H7 (cell line): ENCODE measurements at places on chromosomes 6 and 20. TPM values are rescaled to one million over a fixed set of nuclear protein-coding genes. Genes with fewer than 3 reads are reported as not detected.

Gene GDAP1L1
- total RNA-seq, result 6.1 and 6.8 TPM in 2 replicates

GRCh38 chr6:127900935-127901334 lies at the start of gene THEMIS:
Gene THEMIS, minus strand, starts transcription at chr6:127901058. Its CDS starts 126 bp downstream, at chr6:127900932.
- no peak for DNase-seq

DNA sequence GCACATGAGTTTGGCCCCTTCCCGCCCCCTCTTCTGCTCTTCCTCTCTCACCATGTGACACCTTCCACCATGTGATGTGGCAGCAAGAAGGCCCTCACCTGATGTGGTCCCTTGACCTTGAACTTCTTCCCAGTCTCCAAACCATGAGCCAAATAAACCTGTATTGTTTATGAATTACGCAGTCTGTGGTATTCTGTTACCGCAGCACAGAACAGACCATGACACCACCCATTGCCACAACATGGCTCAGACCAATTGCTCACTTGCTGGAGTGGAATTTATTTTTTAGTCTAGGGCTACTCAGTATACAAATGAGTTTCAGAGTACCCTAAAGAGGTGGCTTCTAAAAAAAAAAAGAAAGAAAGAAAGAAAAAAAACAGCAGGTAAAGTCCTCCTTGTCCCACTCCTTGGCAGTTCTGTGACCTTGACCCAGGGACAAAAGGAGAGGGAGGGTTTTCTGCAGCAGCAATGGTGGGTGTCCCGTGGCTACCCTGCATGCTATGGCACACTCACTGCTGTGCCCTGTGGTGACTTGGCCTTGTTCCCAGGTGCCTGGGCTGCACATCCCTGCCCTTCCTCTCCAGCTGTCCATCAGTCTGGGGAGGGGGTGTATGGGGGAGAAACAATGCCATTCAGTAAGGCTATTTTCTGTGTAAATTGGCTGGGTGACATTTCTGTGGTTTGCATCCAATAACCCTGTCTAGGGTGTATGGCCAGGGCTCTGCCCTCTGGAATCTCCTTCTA lies 5.4 kb upstream of the VSX1 start:
- DNase-seq, result no peak

DNA sequence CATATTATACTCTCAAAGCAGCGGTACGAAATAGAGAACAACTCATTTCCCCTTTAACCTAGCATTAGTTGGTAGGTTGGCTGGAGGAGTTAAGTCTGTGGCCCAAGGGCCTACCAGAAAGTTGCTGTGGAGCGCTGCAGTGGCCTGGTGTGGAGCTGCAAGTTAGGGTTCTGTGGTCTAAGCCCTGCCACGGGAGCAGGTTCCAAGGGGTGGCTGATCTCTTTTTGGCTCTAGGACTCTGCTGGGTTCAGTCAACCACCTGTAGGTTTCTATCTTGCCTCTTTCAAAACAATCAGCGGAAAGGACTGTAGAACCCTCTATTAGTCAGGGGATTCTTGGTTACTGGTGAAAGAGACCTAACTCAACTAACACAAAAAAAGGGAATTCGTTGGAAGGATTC lies 54.5 kb upstream of the TULP4 start:
- DNase-seq, result no peak

Gene GMPR
- total RNA-seq, result 1.4 and 5.1 TPM in 2 replicates

- DNase-seq, result no peak
Measured at GRCh38 chr6:45616209-45616608, 238.5 kb upstream of the SUPT3H start.

Gene FOXA2
- total RNA-seq, result 6.4 and 19.3 TPM in 2 replicates

- no peak for DNase-seq
Measured at GRCh38 chr6:703552-703951, 10.6 kb upstream of the EXOC2 start.

GRCh38 chr6:154550779-154551178 lies 40.3 kb upstream of the CNKSR3 start:
- DNase-seq, result no peak

Gene ZBTB46
- 13.5 and 20.0 TPM in 2 replicates for total RNA-seq

- no peak for DNase-seq
Measured at GRCh38 chr20:45032781-45033180, 66.5 kb downstream of the STK4 start.

- no peak for DNase-seq
Measured at GRCh38 chr6:163092876-163093275, 321.6 kb upstream of the QKI start.

Gene GRM1
- 0.14 and 0.48 TPM in 2 replicates for total RNA-seq

Gene ASIP
- not detected in 2 replicates for total RNA-seq

- DNase-seq, result no peak
Measured at GRCh38 chr6:5088780-5089179, 3.6 kb downstream of the PPP1R3G start.

DNA sequence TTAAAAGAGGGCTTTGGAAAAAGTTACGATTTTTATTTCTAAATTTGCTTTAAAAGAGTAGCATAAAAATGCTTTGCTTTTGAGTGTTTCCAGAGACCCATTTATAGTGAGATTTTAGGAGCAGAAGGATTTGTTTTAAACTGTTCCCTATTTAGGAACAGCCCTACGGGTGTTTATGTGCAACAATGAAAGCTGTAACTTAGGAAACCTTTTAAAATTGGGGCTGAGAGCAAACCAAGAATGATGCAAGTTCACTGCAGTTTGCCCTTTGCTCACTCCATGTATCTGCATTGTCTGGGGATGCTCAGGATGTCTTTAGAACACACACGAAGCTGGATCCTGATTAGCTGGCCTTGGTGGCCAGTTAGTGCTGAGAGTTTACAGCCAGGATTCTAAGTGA lies 40.9 kb downstream of the GHRH start:
- no peak for DNase-seq

DNA sequence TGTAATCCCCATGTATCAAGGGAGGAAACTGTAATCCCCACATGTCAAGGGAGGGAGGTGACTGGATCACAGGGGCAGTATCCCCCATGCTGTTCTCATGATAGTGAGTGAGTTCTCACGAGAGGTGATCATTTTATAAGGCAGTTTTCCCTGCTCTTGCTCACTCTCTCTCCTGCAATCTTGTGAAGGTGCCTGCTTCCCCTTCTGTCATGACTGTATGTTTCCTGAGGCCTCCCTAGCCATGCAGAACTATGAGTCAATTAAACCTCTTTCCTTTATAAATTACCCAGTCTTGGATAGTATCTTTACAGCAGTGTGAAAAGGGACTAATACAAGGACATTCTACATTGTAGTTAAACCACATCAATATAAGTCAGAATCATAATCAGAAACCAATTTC lies 112.4 kb downstream of the BTBD9 start:
- DNase-seq, result no peak

GRCh38 chr6:62367601-62368000 lies 81.6 kb upstream of the KHDRBS2 start:
- no peak for DNase-seq

Gene CNKSR3
- 8.7 and 8.8 TPM in 2 replicates for total RNA-seq

DNA sequence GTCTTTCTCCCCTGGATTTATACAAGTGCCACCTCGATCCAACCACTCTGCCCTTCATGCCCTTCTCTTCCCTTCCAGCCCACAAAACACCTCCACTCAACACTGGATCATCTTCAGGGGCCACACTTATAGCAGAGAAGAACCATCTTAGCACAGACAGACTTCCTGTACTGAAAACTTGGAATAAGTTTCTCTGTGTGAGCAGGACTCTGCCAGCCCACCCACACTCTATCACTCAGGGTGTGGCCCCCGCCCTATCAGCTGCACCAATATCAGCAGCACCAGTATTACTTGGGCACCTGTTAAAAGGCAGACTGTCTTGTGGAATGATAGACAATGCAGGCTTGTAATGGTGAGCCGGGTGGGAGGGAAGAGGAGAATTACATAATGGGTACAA lies 86.7 kb downstream of the SCML4 start:
- DNase-seq, result no peak

- no peak for DNase-seq
Measured at GRCh38 chr6:88982720-88983119, 19.3 kb upstream of the RNGTT start.

GRCh38 chr6:89475634-89476033 lies 42.7 kb downstream of the ANKRD6 start:
- DNase-seq, result no peak

Gene EMILIN3
- 6.2 and 7.9 TPM in 2 replicates for total RNA-seq

DNA sequence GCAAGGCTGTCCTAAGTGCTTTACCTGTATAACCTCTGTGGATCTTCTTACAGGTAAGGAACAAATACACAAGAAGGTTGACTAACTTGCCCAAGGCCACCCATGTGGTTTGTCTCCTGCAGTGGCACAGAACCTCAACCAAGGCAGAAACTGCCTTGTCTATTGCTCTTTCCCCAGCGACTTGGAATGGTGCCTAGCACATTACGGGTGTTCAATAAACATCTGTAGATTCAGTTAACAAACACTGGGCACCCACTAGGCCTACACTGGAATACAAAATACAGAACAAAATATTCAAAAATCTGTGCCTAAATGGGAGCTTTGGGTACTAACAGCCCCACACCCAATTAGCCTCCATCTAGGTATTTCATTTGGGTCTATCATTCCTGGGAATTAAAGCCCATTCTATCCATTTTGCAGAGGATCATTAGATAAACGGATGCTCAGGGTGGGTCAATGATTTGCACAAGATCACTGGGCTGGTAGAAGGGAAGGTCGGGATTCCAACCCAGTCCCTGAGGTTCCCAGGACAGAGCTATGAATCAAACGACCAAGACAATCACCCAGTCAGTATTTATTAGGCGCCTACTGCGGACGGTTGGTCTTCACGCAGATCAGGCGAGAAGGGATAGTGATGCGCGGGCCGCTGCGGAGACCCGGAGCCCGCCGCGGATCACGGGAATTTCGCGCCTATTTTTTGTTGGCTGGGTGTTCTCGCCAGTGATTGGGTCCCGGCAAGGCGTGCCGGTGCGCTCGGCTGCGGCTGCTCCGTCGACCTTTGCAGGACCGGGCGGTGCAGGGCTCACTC lies at the start of gene STK35:
STK35 (plus strand) TSS at position 771 of the 808 bp plus-strand sequence. CDS start 55 bp downstream, outside the sequence.
- DNase-seq, result peak; percentile 89

GRCh38 chr6:44190715-44191114 lies 26.0 kb upstream of the MYMX start:
- no peak for DNase-seq

Gene BANF2
- not detected in 2 replicates for total RNA-seq

GRCh38 chr20:35345189-35345588 lies 53.0 kb upstream of the FAM83C start:
- no peak for DNase-seq

- DNase-seq, result peak; percentile 69
Measured at GRCh38 chr6:131062241-131063027, 611 bp downstream of the EPB41L2 start.

DNA sequence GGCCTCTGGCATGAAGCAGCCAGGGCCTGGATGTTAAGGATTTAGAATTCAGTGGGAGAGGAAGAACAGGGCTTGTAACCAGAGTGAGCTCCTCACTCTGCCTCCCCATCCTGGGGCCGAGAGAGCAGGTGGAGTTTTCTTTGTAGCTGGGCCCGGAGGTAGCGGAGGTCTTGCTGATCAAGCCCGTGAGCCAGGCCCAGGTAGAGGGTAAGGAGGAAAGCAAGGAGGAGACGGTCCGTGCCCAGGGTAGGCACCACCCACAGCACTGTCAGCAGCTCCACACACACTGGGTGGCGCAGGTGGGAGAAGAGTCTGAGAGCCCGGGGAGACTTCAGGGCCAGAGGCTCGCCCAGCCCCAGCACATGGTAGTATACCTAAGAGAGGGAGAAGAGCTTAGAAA lies 2.1 kb upstream of the PPP1R18 start:
- DNase-seq, result no peak

GRCh38 chr6:150293423-150294173 lies 75.2 kb upstream of the IYD start:
- DNase-seq, result no peak

DNA sequence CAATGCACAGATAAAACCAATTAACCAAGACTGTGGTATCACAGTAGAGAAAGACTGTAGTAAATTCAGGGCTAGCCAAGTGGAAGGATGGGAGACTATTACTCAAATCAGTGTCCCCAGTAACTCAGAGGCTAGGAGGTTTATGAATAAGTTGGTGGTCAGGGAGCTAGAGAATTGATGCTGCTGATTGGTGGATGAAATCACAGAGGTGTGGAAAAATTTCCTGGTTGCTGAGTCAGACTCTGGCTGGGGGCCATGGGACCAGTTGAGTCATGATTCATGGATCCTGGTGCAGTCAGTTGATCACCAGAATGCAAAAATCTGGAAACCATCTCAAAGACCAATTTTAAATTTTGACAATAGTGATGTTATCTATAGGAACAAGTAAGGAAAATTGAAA lies 555.9 kb downstream of the C6orf118 start:
- no peak for DNase-seq

DNA sequence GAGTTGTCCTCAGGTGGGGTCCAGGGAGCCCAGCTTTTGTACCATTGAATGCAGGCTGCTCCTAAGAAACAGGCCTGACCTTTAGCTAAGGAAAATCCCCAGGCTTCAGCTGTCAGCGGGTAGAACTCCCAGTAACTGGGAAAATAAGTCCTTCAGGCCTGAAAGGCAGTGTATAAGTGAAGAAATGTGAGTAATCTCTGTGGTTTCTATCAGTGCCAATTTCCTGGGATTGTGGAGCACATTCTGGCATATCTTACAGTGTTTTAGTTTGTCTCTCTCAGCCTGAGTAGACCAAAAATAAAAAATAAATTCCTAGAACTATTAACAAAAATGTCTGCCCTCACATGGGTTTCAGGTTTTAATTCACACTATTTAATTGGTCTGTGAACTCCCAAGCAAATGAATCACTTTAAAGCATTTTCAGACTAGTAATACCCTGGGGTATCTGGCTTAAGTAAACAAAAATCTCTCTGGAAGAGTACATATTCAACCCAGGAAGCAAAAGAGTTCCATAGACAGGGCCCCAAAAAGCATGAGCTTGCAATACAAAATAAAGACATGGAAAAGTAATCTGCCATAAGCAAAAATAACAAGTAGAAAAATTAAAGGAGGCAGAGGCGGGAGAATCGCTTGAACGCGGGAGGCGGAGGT lies 566.2 kb upstream of the NOX3 start:
- DNase-seq, result no peak

Gene BAG2
- 11.9 and 12.3 TPM in 2 replicates for total RNA-seq

Gene MYCT1
- 0.92 and 2.7 TPM in 2 replicates for total RNA-seq

- DNase-seq, result no peak
Measured at GRCh38 chr6:81172056-81172740, 580.3 kb downstream of the TENT5A start.
